Activated CD4-positive, alpha-beta T cell treated with anti-CD3 and anti-CD28 coated beads, Interleukin-2, amount 50 U/mL, for 48 hours (primary cell): ENCODE measurements at places on chromosomes 3 and 15.

DNA sequence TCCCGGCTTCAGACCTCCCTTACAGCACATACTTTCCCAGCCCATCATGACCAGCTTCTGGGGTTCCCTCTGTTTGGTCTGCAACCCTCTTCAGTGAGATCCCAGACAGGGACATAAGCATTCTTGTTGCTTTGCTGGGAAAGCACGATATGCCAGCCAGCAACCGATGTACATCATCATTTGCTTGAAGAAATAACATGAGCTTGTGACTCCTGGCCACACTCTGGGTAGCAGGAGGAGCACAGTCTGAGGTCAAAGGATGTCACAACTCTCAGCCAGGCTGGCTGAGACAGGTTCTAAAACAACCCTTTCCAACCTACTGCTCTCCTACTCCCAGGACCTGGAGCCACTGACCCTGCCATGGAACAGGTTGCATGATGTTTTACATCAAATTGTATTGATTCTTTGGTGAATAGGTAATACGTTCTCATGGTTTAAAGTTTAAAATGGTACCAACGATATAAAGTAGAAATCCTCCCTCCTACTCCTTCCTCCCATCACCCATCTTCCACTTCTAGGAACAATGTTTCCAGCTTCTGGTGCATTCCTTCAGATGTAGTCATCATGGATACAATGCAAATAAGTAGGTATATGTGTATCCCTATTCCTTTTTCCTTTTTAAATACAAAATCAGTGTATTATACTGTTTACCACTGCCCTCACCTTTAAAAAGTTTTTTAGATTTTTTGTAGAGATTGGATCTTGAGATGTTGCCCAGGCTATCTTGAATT lies 190.3 kb downstream of the OPA1 start:
- no peak for DNase-seq

DNA sequence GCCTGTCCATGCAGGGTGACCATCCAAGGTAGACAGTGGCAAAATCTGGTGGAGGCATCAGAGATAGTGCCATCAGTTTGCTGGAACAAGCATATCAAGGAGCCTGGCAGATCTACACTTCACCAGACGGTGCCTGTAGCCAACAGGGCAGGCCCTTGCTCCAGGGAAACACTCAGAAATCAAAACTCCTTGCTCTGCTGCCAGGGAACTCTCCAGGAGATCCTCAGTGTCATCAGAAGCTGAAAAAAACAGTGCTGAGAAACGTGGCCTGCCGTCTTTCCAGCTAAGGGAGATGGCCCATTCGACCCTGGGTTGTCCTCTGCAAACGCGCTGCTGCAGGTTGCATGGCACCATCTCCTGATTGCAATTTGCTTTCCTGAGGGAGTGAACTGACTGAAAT lies 30.5 kb upstream of the ATP13A3 start:
- DNase-seq, result no peak

GRCh38 chr3:111882194-111882593 lies 23.1 kb downstream of the PHLDB2 start:
- no peak for DNase-seq

DNA sequence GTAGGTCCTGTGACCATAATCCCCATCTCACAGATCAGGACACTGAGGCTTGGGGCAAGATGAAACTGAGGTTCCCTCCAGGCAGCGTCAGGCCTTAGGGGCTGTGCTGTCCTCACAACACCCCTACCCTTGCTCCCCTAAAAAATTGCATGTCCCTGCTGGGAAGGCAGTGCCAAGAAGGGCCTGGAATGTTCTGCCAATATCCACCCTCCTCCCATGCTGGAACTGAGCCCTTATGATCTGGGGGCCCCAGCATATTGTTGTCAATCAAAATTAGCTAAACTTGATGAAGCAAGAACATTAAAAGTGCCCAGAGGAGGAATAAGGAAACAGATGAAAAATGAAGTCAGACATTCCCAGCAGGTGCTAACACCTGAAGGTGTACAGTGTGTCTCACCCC lies 13.4 kb upstream of the RTP3 start:
- DNase-seq, result no peak

DNA sequence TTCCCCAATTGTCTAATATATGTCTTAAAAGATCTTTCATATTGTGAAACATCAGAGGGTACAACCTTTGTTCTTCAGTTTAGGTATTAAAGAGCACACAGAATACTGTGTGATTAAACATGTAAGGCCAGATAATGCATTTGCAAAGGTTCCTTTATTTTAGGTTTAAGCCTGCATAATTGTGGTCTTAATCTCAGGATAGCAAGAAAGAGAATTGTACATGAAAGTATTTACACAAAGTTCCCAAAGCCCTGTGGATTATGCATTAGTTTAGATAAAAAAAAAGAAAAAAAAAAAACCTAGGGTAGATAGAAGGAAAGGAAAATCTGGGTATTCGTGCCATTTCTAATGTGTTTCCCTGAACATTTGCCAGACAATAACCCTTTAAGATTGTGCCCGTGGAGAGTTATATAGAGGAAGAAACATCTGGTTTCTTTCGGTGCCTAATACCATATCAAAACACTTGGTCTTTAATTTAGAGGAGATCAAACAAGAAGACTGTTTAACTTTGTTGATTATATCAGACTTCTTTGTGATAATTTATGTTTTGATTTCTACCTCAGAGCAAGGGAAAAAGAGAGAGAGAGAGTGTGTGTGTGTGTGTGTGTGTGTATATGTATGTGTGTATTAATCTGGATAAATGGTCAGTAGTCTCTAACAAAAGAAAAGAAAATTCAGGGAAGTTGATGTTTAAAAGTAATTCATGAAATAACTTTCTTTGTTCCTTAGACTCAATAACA lies 139.6 kb upstream of the CGNL1 start:
- no peak for DNase-seq

- DNase-seq, result no peak
Observed at GRCh38 chr3:102163818-102164154, 271.0 kb upstream of the ZPLD1 start.

DNA sequence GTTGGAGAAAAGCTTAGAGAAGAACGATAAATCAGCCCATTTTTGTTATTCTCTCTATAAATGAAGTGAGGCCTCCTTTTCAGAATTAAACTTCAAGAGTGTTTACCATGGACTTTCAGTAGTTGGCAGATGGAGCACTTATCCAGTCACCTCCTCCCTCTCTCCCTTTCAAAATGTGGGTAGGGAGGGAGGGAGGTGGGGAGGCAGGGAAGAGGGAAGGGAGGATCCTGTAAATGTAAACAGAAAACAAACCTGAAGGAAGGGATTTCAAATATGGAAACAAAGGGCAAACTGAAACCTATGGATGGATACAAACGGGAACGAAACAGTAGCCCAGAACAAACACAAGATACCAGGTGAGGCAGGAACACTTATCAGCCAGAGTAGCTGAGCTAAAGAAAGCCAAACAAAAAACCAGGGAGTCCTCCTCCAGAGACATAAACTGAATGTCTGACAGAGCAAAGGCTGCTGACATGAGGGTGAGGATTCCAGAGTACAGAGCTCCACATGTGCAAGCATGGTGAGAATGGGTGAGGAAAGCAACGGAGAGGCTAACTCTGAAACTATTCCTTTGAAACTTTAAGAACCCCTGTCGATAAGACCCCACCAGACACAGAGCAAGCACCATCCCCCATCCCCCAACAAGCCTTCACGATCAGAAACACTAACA lies 41.0 kb upstream of the GP5 start:
- no peak for DNase-seq

- no peak for DNase-seq
Observed at GRCh38 chr3:42067326-42067725, 23.8 kb upstream of the TRAK1 start.

- DNase-seq, result no peak
Observed at GRCh38 chr3:170531657-170532335, 54.1 kb downstream of the SLC7A14 start.

DNA sequence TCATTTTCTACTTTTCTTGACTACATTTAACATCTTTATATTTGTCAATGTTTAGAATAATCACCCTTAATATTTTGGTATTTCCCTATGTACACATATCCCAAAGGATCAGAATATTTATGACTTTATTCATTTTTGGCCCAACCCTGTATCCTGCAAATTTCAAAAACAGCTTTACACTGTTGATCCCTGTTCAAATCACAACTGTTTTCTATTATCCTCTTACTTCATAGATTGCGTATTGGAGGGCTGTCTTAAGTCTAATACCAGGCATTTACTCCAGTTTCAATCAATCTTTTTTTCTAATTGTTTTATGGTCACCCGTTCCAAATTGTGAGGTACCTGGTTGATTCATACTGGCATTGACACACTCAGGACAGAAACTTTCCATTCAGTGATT lies 107.9 kb downstream of the RPL22L1 start:
- no peak for DNase-seq

DNA sequence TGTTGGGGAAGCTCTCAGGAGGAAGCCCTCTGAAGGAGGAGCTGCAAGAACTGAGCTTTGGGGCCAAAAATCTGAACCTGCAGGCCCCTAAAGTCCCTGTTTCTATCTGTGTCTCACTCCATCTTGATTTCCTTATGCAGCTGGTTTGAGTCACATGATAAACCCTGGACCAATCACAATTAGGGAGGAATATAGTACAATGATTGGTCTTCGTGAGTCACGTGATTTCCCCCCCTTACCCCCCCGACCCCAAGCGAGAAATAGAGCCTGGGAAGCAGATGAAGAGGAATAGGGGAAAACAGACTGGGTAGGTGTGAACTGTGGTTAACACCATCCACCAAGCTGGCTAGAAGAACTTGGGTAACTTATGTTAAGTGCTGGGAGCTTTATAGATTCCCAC lies 12.9 kb downstream of the CRABP1 start:
- no peak for DNase-seq

- DNase-seq, result no peak
Observed at GRCh38 chr3:149363053-149363452, 14.4 kb downstream of the TM4SF1 start.

DNA sequence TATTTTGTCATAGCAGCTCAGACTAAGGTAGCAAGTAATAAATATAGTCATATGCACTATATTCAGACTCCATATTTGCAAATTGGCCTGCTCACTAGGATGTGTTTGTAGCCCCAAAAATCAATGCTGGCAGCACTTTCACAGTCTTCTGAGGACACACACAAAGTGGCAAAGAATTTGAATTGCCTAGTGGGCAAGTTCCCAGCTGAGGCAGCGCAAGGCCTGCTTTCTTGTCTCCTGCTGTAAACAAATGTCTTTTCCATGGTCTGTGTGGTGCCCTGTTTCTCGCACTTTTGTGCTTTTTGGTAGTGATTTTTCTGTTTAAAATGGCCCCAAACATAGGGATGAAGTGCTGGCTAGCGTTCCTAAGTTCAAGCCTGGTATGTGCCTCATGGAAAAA lies 416.0 kb downstream of the OCA2 start:
- no peak for DNase-seq

GRCh38 chr3:47669026-47669749 lies 90.5 kb upstream of the CSPG5 start:
- no peak for DNase-seq

- no peak for DNase-seq
Observed at GRCh38 chr3:129014148-129014547, 13.0 kb downstream of the EFCC1 start.

DNA sequence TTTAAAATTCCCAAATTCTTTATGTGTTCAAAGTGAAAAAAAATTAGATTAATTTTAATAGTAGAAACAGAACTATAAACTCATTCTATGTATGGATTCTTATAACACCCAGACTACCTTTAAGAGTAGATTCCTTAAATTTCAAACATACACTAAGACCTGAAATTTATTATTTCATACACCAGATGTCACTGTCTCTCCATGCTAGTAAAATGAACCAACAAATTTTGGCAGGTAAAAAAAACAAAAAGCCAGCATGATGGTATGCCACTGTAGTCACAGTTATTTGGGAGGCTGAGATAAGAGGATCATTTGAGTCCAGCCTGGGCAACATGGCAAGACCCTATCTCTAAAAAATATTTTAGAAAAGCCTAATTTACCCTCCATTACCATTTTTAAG lies 461.3 kb upstream of the NAALADL2 start:
- no peak for DNase-seq

DNA sequence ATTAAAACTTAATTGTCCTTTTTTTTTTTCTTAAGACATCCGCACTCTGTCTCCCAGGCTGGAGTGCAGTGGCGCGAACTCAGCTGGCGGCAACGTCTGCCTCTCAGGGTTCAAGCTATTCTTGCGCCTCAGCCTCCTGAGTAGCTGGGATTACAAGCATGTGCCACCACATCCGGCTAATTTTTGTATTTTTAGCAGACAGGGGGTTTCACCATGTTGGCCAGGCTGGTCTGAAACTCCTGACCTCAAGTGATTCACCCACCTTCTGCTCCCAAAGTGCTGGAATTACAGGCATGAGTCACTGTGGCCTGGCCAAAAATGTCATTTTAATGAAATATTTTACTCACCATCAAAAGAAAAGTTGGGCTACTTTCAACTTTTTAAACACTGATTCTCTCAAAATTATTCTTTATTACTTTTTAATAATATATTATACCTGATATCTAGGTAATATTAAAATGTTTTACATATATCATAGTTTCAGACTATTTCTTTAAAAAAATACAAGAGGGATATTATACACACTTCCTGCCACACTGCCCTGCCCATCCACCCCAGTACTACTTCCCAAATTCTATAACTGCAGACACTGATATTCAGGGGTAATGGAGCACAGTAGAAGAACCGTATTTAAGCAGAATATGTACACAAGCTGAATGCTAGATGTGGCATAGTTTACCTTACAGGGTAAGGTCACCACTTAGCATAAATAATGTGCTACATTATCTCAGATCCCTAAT lies 723.9 kb upstream of the ZNF385D start:
- DNase-seq, result no peak

GRCh38 chr3:5540532-5540931 lies 353.0 kb downstream of the EDEM1 start:
- DNase-seq, result no peak

GRCh38 chr3:52395503-52395865 lies 49.4 kb downstream of the SEMA3G start:
- DNase-seq, result no peak

- no peak for DNase-seq
Observed at GRCh38 chr3:9349321-9350117, 13.3 kb upstream of the THUMPD3 start.

DNA sequence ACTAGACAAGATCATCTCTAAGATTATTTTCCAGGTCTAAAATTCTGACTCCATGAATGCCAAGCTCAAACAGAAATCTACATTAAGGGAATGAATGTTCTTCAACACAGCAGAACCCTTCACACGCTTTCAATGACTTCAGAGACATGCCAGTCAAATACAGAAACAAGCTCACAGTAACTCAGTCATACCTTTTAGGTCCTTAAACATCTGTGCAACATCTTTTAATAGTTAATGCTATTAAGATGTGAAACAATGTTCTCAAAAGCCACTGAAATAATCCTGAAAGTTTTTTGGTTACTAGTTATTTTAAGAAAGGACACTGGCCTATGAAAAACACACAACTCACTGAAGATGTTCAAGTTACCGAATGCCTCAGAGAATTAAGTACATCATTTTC lies 2.5 kb downstream of the DLG1 start:
- no peak for DNase-seq

- no peak for DNase-seq
Observed at GRCh38 chr3:148077318-148077923, 620.3 kb upstream of the AGTR1 start.

- no peak for DNase-seq
Observed at GRCh38 chr3:12655701-12656100, 8.2 kb downstream of the RAF1 start.

GRCh38 chr3:112121577-112122547 lies 11.2 kb downstream of the GCSAM start:
- DNase-seq, result no peak
